Endodermal cell (in vitro differentiated cells): ENCODE measurements at places on chromosomes 16 and 17. TPM values are rescaled to one million over a fixed set of nuclear protein-coding genes. Genes with fewer than 3 reads are reported as not detected.

GRCh38 chr17:55540414-55541091 lies 29.3 kb upstream of the SMIM36 start:
- H3K27ac ChIP-seq: no peak overlapping the region
- H3K36me3 ChIP-seq: no peaks in the 10 kb centered on the region
- no peak overlapping the region for H3K4me3 ChIP-seq
- H3K27me3 ChIP-seq: no peaks in the 10 kb centered on the region
- no peaks in the 10 kb centered on the region for H3K4me1 ChIP-seq

DNA sequence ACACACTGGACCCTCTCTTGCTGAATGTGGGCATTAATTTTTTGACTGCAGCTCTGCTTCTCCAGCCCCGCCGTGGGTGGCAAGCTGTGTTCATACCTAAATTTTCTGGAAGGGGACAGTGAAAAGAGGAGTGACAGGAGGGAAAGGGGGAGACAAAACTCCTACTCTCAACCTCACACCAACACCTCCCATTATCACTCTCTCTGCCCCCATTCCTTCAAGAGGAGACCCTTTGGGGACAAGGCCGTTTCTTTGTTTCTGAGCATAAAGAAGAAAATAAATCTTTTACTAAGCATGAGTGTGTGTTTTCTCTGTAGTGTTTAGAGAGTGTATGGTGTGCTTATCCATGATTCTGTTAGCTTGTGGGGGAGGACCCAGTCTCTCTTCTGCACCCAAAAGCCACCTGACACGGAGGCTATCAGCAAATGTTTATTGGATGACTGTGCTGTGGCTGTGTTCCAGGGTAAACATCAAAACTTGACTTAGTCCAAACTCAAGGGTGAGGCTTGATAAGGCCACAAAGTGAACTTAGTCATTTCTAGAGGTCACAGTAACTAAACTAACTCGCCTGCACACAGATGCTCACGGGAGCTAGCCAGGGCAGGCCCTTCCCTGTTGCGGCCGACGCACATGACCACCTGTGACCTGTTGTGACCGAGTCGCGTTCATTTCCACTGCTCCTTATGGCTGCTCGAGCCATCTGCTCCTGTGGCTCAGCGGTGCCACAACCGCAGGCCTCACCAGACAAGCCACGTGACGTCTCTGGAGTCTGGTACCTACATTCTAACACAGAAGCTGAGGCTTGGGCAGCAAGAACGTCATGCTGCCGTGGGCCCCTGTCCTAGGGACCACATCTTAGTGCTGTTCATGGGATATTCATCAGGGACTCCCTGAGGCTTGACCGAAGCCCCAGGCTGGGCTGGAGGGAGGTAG lies 9.8 kb upstream of the MED11 start:
- H3K4me1 ChIP-seq: no peaks in the 10 kb centered on the region
- peaks cover 5% of the 10 kb centered on the region for H3K36me3 ChIP-seq
- no peak overlapping the region for H3K27ac ChIP-seq
- no peaks in the 10 kb centered on the region for H3K27me3 ChIP-seq
- DNase-seq: peak; percentile 38
- H3K4me3 ChIP-seq: no peak overlapping the region

NME1 gene
- 107 and 123 TPM in 2 replicates for total RNA-seq

SLFN12 gene
- 3.7 and 6.1 TPM in 2 replicates for total RNA-seq

CIBAR2 gene
- total RNA-seq: not detected in 2 replicates

GRCh38 chr17:27523712-27524111 lies 67.5 kb downstream of the KSR1 start:
- no peak for DNase-seq
- H3K27me3 ChIP-seq: no peaks in the 10 kb centered on the region
- no peaks in the 10 kb centered on the region for H3K36me3 ChIP-seq

- no peaks in the 10 kb centered on the region for H3K36me3 ChIP-seq
- H3K27ac ChIP-seq: no peak overlapping the region
- H3K27me3 ChIP-seq: no peaks in the 10 kb centered on the region
- no peak for DNase-seq
Observed at GRCh38 chr17:79306424-79307318, 232.0 kb downstream of the ENGASE start.

DNA sequence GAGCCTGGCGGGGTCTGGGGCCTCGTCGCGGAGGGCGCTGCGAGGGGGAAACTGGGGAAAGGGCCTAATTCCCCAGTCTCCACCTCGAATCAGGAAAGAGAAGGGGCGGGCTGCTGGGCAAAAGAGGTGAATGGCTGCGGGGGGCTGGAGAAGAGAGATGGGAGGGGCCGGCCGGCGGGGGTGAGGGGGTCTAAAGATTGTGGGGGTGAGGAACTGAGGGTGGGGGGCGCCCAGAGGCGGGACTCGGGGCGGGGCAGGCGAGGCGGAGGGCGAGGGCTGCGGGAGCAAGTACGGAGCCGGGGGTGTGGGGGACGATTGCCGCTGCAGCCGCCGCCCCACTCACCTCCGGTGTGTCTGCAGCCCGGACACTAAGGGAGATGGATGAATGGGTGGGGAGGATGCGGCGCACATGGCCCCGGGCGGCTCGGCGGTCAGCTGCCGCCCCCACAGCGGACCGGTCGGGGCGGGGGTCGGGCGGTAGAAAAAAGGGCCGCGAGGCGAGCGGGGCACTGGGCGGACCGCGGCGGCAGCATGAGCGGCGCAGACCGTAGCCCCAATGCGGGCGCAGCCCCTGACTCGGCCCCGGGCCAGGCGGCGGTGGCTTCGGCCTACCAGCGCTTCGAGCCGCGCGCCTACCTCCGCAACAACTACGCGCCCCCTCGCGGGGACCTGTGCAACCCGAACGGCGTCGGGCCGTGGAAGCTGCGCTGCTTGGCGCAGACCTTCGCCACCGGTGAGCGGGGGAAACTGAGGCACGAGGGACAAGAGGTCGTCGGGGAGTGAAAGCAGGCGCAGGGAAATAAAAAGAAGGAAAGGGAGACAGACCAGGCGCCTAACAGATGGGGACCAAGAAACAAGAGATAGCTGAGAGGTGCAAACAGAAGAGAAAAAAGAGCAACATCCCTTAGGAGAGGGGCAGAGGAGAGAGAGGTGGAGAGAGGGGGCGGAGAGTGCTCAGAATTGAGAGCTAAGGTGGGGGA lies at the start of gene PNMT:
TSS of gene PNMT (plus strand) at position 509 of the 980 bp plus-strand sequence. CDS start at position 532, 23 bp downstream.
- H3K4me1 ChIP-seq: no peaks in the 10 kb centered on the region
- peaks cover 50% of the 10 kb centered on the region for H3K27me3 ChIP-seq
- DNase-seq: peak; percentile 94
- peak within 1 kb of the TSS; percentile 53 for H3K4me3 ChIP-seq
- no peaks in the 10 kb centered on the region for H3K36me3 ChIP-seq

DNA sequence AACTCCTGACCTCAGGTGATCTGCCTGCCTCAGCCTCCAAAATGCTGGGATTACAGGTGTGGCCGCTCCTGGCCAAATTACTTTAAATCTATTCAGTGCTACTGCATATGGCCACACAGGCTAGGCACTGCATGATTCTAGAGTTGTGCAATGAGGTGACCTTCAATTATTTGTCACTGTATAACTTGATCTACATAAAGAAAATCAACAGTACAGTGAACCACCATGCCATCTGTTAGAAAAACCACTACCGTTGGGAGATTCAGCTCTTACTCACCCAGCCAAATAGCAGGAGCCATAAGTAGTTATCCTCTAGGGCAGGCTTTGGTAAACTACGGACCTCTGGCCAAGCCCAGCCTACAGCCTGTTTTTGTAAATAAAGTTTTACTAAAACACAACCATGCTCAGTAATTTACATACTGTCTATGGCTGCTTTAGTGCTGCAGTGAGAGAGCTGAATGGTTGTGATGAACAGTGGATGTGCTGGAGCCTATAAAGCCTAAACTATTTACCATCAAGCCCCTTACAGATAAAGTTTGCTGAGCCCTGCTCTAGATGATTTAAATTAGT lies 40.7 kb upstream of the TANC2 start:
- no peak overlapping the region for H3K4me3 ChIP-seq
- no peak for DNase-seq
- no peaks in the 10 kb centered on the region for H3K27me3 ChIP-seq
- H3K4me1 ChIP-seq: peaks cover 6% of the 10 kb centered on the region
- H3K36me3 ChIP-seq: no peaks in the 10 kb centered on the region

ZNF785 gene
- 18.6 and 24.0 TPM in 2 replicates for total RNA-seq

CCL7 gene
- not detected in 3 replicates for total RNA-seq

DNA sequence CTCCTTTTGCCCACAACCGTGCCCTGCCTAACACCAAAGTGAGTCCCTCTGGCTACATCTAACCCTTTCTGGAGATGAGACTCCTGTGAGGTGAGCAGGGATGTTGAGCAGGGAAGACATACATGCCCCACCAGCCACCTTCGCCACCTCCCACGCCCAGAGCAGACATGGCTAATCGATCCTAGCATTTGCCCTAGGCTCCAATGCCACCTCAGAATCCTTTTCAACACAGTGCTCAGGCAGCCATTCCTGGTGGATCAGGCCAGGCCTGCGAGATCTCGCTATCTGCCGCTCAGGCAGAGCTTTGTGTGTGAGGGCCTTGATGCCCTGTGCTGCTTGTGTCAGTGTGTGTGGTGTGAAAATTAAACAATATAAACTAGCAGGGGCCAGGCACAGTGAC lies 21.0 kb downstream of the SCGB1C2 start:
- H3K4me1 ChIP-seq: no peaks in the 10 kb centered on the region
- H3K4me3 ChIP-seq: no peak overlapping the region
- no peaks in the 10 kb centered on the region for H3K27me3 ChIP-seq
- H3K36me3 ChIP-seq: no peaks in the 10 kb centered on the region
- DNase-seq: no peak
- H3K27ac ChIP-seq: no peak overlapping the region

GRCh38 chr17:17207998-17208397 lies 1.9 kb upstream of the PLD6 start:
- no peak for DNase-seq
- H3K27me3 ChIP-seq: peaks cover 13% of the 10 kb centered on the region
- peaks cover 7% of the 10 kb centered on the region for H3K36me3 ChIP-seq
- no peak overlapping the region for H3K4me3 ChIP-seq

DNA sequence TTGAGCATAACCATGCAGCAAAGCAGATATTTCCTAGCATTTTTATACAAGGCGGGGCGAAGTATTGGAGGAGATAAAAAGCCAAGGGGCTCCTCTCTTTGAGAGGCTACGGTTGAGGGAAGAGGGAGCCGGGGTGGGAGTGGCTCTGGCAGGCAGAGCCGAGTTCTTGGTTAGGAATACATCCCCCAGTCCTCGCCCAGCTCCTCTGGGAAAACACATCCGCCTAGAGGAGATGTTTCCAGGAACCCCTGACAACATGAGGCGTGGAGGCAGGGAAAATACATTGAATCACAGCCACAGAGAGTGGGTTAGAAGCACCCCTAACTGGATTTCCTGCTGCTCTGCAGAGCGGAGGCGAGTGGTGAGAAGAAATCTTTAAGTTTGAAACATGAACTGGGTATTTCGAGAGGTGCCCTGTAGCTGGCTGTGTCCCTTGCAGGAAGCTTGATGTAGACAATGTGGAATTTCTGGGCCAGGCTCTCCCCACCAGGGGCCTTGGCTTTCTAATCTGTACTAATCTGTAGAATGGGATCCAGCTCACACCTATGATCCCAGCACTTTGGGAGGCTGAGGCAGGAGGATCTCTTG lies 27.3 kb downstream of the TTYH2 start:
- H3K4me3 ChIP-seq: no peak overlapping the region
- no peaks in the 10 kb centered on the region for H3K36me3 ChIP-seq
- no peaks in the 10 kb centered on the region for H3K4me1 ChIP-seq
- no peak for DNase-seq
- H3K27ac ChIP-seq: no peak overlapping the region

GRCh38 chr17:80279895-80280294 lies 19.2 kb downstream of the RNF213 start:
- H3K36me3 ChIP-seq: peaks cover 6% of the 10 kb centered on the region
- DNase-seq: no peak
- no peaks in the 10 kb centered on the region for H3K4me1 ChIP-seq
- no peaks in the 10 kb centered on the region for H3K27me3 ChIP-seq

CLEC19A gene
- total RNA-seq: 1.6 TPM in 2 replicates

GRCh38 chr16:4618645-4619418 lies 4.1 kb upstream of the UBALD1 start:
- DNase-seq: peak; percentile 49
- H3K4me3 ChIP-seq: no peak overlapping the region
- H3K36me3 ChIP-seq: no peaks in the 10 kb centered on the region

DNA sequence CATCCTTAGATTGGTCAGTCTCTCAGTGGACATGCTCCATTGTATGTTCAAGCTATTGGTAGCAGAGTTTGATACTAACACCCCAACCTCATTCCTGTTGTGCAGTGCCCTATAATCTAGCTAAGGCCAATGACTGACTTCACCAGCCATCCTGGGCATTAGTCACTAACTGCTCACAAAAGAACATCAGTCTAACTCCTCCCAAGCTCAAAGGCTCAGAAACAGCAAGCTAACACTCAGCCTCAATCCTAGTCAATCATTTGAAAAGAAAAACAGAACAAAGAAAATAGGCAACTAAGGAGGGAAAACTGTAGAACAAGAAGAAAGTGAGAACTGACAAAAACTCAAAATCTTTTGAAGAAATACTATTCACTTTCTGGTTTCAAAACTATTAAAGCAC lies 199.1 kb upstream of the C17orf78 start:
- H3K27me3 ChIP-seq: no peaks in the 10 kb centered on the region
- no peak overlapping the region for H3K27ac ChIP-seq
- H3K4me1 ChIP-seq: no peaks in the 10 kb centered on the region
- H3K4me3 ChIP-seq: no peak overlapping the region

LDHD gene
- 1.4 and 1.6 TPM in 2 replicates for total RNA-seq

DNA sequence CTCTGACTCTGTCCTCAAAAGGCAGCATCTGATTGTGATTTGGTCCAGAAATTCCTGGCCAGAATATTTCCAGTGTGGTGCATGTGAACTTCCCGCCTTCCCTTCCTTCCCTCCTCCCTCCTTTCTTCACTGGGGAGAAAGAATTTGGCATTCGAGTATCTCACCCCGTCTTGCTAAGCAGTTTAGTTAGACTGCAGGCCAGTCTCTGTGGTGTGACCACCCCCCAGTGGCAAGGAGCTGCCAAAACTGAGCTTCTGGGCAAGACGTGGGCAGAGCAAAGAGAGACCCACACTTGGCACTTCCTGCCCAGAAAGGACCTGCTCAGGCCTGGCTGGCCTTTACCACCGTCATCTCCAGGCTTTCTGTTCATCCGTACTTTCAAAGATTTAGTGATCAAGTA lies 36.4 kb downstream of the SNX20 start:
- no peaks in the 10 kb centered on the region for H3K27me3 ChIP-seq
- peak; percentile 73 for DNase-seq
- H3K4me1 ChIP-seq: no peaks in the 10 kb centered on the region
- no peaks in the 10 kb centered on the region for H3K36me3 ChIP-seq
- H3K27ac ChIP-seq: peak overlapping the region; percentile 89
- no peak overlapping the region for H3K4me3 ChIP-seq

DNA sequence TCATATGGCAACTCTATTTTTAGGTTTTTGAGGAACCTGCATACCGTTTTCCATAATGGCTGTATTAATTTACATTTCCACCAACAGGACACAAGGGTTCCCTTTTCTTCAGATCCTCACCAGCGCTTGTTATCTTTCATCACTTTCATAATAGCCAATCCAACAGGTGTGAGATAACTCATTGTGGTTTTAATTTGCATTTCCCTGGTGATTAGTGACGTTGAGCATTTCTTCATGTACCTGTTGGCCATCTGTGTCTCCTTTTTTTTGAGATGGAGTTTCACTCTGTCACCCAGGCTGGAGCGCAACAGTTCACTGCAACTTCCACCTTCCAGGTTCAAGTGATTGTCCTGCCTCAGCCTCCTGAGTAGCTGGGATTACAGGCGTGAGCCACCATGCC lies 36.2 kb upstream of the ABCC3 start:
- H3K27me3 ChIP-seq: no peaks in the 10 kb centered on the region
- no peaks in the 10 kb centered on the region for H3K36me3 ChIP-seq
- peaks cover under 1% of the 10 kb centered on the region for H3K4me1 ChIP-seq
- H3K4me3 ChIP-seq: no peak overlapping the region
- no peak for DNase-seq

ZNF469 gene
- total RNA-seq: 0.56 and 0.68 TPM in 2 replicates

- no peak overlapping the region for H3K4me3 ChIP-seq
- no peak for DNase-seq
- no peak overlapping the region for H3K27ac ChIP-seq
- H3K36me3 ChIP-seq: peaks cover 11% of the 10 kb centered on the region
Observed at GRCh38 chr16:28589069-28589468, 7.8 kb downstream of the SULT1A2 start.
